ENCODE measurements at places on chromosomes 6 and 20.

GRCh38 chr6:34661357-34661756 is 35.2 kb downstream of the ILRUN start:
- DNase-seq, result no peak

- no peak for DNase-seq
These were observed 334.1 kb downstream of the TAF4 start for GRCh38 chr20:61731363-61732181.

GRCh38 chr6:80442366-80442765 is 335.9 kb downstream of the BCKDHB start:
- DNase-seq, result no peak

- no peak for DNase-seq
These were observed 67.1 kb upstream of the DUSP22 start for GRCh38 chr6:225121-225721.

- DNase-seq, result no peak
These were observed 93.9 kb downstream of the EPB41L2 start for GRCh38 chr6:130969166-130969565.

- no peak for DNase-seq
These were observed 113.4 kb upstream of the MRPS10 start for GRCh38 chr6:42331019-42331418.

DNA sequence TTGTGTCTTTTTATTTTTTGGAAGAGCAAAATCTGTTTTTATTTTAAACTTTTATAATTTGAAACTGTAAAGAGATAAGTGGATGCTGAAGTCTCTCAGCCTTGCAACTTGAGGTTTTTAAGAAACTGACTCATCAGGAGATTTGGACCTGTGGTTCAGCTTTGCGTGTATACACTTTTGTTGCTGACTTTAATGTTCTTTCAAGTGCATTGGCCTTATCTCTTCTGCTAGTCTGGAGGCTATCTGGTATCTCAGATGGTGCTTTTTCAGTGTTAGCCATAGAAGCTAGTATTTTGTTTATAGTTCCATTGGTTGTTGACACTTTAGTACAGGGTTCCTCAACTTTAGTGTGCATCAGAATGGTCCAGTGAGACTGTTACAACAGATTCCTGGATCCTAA is 504.0 kb upstream of the SPTLC3 start:
- no peak for DNase-seq
